HCT116 (cell line): ENCODE measurements at places on chromosomes 2 and 18. TPM values are rescaled to one million over a fixed set of nuclear protein-coding genes. Genes with fewer than 3 reads are reported as not detected.

REEP1 gene
- total RNA-seq: 5.9 TPM

RAX gene
- not detected for total RNA-seq

CD28 gene
- 0.37 TPM for total RNA-seq

TMEM198 gene
- total RNA-seq: 2.1 TPM

MOGAT1 gene
- 0.22 TPM for total RNA-seq

EFHD1 gene
- 0.52 TPM for total RNA-seq

POTEI gene
- total RNA-seq: 1.2 TPM

GRCh38 chr2:241107031-241107783 is 5.1 kb upstream of the MTERF4 start:
- DNase-seq: no peak

GRCh38 chr18:24274837-24275236 is 122.8 kb downstream of the OSBPL1A start:
- no peak for DNase-seq

DNA sequence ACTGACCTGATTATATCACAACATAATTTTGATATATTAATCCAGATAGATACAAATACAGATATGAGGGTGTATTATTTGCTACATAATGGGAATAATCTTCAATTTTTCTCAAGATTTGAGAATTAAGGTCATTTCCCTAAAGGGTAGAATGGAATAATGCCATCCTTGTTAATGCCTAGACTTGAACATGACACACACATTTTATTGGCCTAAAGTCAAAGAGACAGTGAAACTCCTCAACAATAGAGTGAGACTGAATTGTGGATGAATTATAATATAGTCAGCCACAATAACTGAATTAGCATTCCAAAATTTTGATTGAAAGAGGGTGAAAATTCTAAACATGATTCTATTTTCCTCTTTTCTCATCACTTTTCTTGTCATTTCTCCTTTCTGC is 506.0 kb upstream of the CDH2 start:
- DNase-seq: no peak

GRCh38 chr2:216711348-216711747 is 16.0 kb upstream of the IGFBP5 start:
- DNase-seq: no peak

GRCh38 chr2:134141598-134142340 is 112.1 kb upstream of the MGAT5 start:
- no peak for DNase-seq
